ENCODE measurements at places on chromosomes 4 and X.

DNA sequence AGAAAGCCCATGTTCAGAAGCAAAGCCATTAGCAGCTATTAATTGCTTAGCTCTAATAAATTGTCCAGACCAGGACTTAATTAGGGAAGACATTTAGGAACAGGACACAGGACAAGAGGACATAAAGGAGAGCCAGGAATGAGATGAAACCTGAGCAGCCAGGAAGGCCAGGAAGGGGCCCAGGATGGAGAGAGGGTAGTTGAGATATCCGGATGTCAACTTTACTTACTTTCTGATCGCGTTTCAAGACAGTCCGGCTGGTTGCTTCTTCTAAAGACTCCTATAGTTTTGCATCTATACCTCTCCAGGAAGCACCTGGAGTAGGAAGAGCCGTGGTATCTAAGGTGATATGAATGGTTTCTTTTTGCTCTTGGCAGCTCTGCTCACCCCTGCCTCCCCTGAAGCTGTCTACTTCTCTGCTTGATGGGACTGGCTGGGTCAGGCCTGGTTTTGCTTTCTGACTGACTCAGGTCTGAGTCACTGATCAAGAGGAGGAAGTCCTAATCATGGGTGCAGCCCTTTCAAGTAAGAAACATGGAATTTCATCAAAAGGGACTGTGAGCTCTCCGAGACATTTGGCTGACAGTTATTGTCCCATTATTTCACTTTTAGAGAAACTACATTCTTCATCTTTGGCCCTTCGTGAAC is 733.3 kb downstream of the RPA4 start:
- no peak for DNase-seq

DNA sequence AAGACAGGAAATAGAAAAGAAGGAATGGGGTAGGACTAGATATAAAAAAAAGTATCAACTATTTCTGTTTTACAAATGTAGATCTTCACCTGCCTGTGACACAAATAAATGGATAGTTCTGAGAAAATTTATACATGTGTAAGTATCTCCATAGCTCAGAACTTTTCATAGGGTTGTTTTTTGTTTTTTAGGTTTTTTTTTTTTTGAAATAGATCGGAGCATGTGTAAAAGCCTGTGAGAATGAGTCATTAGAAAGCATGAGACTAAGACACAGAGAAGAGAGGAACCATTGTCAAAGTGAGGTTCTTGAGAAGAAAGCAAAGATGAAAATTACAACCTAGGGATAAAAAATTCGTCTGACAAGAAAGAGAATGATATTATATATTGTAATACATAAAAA is 481.6 kb downstream of the PABPC4L start:
- no peak for DNase-seq

GRCh38 chr4:25928379-25929297 is 14.6 kb downstream of the SMIM20 start:
- DNase-seq: no peak

DNA sequence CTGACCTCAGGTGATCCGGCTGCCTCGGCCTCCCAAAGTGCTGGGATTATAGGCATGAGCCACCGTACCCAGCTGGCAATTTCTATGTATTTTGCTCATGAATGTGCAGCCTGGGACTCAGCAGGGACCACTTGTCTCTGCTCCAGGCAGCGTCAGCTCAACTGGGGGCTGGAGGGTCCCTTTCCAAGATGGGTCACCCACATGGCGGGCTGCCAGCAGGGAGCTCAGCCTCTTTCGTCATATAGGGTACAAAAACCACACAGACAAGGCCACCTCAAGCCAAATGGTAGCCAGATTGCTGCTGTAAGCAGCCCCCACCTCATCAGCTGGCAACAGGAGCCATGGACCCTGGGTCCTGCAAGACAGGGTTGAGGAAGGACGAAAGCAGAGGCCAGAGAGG is 2.4 kb upstream of the CLDN24 start:
- no peak for DNase-seq
